ENCODE measurements at places on chromosomes 7 and 10. TPM values are rescaled to one million over a fixed set of nuclear protein-coding genes. Genes with fewer than 3 reads are reported as not detected.

The GTPBP10 gene
- total RNA-seq, result 8.4 TPM

DNA sequence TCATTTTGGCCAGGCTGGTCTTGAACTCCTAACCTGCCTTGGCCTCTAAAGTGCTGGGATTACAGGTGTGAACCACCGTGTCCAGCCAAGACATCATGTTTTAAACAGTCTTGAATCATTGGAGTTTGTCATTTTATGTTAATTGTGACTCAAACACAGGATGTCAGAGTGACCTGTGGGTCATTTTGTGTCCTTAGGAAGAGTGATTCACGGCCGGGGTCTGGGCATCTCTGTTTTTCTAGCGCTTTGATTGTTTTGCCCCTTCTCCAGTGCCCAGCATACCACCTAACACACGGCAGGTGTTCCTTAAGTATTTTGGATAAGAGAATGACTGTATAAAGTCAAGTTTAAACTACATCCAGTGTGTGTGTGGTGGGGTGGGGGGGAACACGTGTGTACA lies 183.7 kb upstream of the KLF6 start:
- no peak for DNase-seq

The SCIN gene
- total RNA-seq, result 4.3 TPM

The TMEM178B gene
- total RNA-seq, result 0.96 TPM

The DRGX gene
- total RNA-seq, result not detected

The LIPF gene
- total RNA-seq, result not detected

The UPF2 gene
- total RNA-seq, result 25.2 TPM

DNA sequence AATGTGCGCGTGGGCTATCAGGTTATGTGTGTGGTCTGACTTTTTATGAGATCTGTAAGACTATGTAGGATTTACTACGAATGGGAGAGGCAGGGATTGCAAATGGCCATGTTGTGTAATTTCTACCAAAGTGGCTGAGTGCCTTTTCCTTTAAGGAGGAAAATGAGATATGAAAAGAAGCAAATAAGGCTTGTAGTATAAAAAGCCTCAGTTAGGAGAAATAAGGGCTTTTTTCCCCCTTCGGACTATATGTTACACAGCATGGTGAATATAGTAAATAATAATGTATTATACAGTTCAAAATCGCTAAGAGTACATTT lies 447 bp upstream of the GPAM start:
- DNase-seq, result no peak

The PRSS37 gene
- not detected for total RNA-seq

GRCh38 chr10:4844864-4845263 lies 18.9 kb downstream of the AKR1E2 start:
- DNase-seq, result no peak

- DNase-seq, result no peak
Measured at GRCh38 chr7:86928308-86928707, 131.1 kb downstream of the ELAPOR2 start.

- DNase-seq, result no peak
Measured at GRCh38 chr7:23594879-23595604, 2.1 kb upstream of the CCDC126 start.

DNA sequence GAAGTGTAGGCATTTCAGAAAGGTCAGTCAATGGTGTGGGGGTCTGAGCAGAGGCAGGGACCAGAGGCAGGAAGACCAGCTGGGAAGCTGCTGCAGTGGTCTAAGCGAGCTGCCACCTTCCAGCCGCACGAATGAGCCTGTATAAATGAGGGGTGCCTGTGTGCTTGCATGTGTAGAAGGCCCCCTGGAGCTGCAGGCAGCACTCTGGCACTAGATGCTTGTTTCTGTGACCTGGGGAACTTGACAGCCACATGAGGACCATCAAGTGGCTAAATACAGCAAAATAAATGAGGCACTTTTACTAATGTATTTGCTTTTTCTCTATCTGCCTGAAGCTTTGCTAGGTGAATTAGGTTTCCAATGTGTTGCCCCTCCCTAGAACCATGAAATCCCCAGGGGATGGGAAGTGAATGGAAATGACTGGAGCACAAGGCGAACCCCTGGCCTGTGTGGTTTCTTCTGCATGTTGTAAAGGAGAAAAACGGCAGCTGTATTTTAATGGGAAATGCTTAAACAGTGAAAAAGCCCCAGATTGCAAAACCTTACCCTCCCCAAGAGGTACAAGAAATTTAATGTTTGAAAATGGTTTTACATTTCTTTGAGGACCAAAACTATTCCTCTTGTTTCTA lies 57.7 kb downstream of the PYROXD2 start:
- DNase-seq, result no peak

- no peak for DNase-seq
Measured at GRCh38 chr7:66845379-66846095, 75.5 kb upstream of the TMEM248 start.
